Vagina (tissue), 2 donors: ENCODE measurements at places on chromosomes 7 and 10.
A peak's percentile ranks its signal among the peaks of the same experiment; 100 is the strongest.

DNA sequence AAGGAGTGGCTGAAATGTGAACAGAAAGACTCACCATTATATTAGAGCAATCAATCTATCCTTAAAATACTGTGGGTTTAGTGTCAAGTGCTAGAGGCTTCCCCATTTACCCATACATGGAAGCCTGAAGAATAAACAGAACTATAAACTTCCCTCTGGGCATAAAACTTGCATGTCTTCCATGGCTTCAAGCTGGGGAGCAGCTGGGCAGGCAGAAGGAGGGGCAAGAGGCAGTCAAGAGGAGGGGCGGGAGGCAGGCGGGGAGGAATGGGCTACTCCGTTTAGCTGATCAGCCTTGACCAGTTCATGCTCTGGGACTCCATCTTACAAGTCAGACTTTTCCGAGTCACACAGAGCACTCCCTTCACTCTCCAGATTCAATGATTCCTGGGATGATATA is 3.5 kb upstream of the PRSS1 start:
- no peak for DNase-seq

DNA sequence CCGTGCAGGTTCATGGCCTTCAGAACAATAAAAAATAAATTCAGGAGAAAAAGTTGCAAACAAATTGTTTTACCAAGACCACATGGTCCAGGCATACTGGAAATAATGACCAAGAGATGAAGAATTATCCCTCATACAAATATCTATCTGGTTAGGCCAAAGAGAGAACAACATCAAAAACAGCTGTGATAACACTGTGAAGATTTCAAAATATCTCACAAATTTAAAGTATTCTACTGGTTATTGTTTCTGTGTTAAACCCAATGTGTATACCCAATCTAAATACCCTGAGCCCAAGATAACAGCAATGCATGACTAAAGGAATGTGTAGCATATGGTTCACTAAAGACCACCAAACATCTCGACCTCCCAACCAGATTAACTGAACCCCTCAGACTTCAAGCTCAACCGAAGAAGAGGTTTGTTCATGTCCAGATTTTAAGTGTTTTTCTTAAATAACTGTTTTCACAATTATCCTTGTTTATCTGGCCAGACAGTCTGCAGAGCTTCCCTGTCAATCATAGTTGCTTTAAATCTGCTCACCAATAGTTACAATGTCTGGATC is 10.9 kb downstream of the OR9A2 start:
- DNase-seq: no peak

GRCh38 chr10:124482236-124482800 is 20.7 kb downstream of the LHPP start:
- DNase-seq: no peak

DNA sequence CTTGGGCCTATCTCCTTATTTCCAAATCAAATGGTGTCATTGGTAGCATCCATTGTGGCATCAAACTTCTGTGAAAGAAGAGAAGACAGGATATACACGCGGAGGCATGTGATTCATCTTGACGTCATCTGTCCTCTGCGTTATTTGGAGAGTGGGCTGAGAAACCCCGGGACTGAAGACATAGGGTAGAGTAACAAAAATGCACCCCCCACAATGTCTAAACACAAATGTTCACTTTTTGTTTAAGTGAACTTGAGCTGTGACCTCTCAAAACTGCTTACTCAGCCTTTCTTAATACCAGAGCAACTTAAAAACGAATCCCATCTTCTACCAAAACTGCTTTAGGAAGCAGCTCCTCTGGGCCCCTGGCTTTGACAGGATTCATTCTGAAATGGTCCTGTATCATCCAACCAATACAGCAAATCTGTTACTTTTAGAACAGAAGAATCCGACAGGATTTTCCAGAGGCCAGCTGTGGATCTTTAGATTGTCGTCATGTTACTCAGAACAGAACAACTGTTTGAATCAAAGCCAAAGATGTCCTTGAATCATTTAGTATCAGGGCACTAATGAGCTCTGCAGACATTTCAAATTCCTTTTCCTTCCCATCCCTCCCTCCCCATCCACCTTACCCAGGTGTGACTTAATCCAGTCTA is 438.1 kb downstream of the SUGCT start:
- no peak for DNase-seq

GRCh38 chr7:147465223-147465622 is 1125.3 kb upstream of the C7orf33 start:
- DNase-seq: no peak

- no peak for DNase-seq
These were observed 3.0 kb upstream of the HMX2 start for GRCh38 chr10:123144697-123145541.

DNA sequence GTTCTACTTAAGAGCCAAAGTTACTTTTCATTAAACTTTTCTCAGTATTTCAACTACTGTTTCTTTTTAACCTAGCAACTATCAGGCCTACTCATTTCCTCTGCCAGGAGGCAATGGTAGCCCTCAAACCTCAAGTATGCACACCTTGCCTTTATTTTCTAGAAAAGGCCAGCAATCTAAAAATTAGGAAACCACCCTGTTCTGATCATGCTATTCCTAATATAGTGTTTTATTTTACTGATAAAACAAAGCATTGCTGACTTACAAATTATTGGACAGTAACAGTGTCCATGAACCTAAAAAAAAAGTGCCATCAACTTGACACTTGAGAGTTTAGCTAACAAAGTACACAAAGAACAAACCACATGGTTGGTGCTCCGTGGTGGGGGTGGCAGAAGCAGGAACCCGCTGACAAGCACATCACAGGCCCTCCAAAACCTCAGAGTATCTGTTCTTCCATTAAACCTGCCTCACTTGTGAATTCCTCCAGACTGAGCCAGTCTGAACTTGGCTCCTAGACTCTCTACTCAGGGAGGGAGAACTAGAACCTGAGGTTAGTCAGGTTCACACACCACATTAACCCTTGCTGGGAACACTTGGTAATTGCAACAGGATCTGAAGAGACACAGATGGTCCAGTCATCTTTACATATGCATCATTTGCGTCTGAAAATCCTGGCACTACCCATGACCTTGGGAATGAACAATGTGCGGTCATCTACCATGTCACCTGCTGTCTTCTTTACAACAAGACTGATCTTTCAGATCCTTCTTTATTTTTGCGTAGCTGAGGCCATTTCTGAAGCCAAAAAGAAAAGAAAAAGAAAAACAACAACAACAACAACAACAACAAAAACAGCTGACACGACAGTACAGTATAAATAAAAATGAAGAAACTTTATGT is 31.9 kb downstream of the PIP4K2A start:
- peak; percentile 62 for DNase-seq

- no peak for DNase-seq
These were observed 291.9 kb downstream of the GFRA1 start for GRCh38 chr10:115981081-115981480.

DNA sequence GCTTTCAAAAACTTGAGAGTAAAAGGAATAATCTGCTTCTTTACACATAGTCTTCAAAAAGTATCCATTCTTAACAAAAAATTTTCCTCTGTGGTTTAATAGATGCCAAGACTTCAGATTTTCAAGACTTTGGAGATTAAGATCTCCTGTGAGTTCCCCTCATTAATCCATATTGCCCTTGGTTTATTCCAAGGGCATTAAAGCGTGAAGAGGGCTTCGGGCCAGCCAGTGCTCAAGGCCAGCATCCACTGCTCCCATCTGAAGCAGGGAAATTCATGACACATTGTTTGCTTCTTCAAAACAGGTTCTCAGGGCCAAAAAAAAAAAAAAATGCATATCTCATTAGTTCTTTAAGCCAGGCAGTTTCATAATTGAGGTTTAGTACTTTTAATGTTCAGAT is 137.3 kb upstream of the RHOBTB1 start:
- no peak for DNase-seq

DNA sequence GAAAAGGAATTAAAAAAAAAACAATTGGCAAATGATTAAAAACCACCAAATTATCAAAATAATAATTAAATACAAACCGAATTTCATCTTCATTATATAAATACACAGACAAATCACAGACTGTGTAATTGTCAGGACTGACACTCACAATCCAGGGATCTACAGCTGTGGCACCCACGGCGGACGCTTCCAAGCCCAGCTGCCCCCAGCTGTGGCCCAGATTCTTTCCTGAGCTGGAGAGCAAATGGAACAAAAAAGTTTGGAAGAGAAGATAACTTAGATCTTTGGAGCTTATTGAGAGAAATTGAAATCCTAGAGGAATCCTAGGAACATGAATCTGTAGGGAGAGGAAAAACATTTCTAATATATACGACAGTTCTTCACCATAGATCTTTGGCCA is 316.1 kb downstream of the OTUD1 start:
- no peak for DNase-seq
